CD4-positive, alpha-beta T cell treated with Interleukin-1 beta for 1 hour (primary cell): ENCODE measurements at places on chromosomes 12 and 14.

DNA sequence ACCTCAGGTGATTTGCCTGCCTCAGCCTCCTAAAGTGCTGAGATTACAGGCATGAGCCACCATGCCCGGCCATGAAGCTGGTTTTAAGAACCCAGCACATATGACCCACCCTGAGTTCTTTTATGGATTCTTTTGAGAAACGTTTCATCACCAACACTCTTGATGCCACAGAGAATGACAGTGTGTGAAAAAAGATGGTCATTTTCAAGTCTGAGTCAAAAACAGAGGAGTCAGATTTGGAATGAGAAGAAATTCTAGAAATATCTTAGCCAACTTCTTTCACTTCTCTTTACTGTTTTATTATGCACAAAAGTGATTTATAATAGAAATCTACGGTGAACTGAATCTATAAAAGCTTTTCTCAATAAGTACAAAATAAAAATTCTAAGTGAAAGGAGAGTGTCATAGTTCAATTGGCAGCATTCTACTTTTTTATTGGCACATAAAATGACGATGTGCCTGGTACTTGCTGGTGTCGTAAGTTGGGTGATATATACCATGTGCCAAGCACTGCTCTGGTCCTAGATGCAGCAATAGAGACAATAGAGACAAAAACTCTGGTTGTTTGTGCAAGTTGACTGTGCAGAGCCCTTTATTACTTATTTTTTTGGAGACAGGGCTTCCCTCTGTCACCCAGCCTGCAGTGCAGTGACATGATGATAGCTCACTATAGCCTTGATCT is 33.9 kb downstream of the CCDC177 start:
- DNase-seq = no peak

DNA sequence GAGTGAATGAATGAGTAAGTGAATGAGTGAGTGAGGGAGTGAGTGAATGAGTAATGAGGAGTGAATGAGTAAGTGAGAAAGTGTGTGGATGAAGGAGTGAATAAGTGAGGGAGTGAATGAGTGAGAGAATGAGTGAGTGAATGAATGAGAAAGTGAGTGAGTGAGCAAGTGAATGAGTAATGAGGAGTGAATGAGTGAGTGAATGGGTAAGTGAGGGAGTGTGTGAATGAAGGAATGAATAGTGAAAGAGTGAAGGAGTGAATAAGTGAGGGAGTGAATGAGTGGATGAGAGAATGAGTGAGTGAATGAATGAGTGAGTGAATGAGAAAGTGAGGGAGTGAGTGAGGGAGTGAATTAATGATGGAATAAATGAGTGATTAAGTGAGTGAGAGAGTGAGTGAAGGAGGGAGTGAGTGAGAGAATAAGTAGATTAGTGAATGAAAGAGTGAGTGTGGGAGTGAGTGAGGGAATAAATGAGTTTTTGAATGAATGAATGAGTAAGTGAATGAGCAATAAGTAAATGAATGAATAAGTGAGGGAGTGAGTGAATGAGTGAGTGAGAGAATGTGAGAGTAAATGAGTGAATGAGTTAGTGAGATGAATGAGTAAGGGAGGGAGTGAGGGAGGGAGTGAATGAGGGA is 364.5 kb downstream of the ADGRD1 start:
- no peak for DNase-seq

DNA sequence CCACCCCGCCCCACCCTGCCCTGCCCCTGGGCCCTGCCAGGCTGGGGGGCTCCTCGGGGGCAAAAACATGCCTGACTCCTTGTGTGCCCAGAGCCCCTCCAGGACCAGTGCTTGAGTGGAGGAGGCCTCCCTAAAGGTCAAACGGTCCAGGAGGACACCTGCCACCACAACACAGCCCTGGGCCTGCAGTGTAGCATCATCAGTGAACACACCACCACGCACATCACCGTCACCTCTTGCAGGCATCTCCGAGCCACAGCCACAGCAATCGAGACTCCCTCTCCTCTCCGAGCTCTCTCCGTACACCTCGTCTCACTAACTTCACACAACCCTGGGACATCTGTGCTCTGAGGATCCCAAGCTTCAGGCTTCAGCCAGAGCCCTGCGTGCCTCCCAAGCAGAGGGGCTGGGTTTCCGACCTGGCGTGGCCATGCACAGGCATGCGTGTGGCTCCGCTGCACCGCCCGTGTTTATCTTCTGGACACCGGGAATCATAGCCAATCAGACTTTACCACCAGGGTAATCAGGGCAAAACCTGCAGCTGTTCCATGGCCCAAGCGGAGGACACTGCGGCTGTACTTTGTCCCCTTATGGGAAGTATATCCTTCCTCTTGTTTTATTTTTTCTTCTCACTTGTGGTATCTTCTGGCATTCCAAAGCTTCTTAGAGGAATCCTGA is 6.2 kb upstream of the DIO3 start:
- no peak for DNase-seq

GRCh38 chr14:100246809-100247428 is 8.0 kb downstream of the YY1 start:
- no peak for DNase-seq

DNA sequence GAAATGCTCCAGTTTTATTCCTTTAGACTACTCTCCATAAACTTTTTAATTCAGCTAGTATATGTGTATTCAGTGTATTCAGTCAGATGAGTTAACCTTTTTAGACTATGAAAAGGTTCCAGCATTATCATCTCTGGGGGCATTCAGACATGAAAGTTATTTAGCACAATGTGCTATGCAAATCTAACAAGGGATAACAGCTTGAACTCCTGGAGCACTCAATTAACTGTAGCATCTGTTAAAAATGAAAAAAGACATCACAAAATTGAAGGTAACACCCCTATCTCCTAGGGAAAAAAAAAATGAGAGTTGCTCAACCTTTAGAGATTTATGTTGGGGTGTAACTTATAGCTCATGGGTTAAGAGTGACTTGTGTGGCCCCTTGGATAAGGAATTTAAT is 211.5 kb downstream of the PHLDA1 start:
- no peak for DNase-seq
